ENCODE measurements at places on chromosomes 2 and 18.
A peak's percentile ranks its signal among the peaks of the same experiment; 100 is the strongest.

- DNase-seq, result no peak
Measured at GRCh38 chr2:65198737-65199136, 28.9 kb upstream of the ACTR2 start.

- DNase-seq, result peak; percentile 35
Measured at GRCh38 chr2:172806493-172806892, 70.8 kb downstream of the RAPGEF4 start.

- peak; percentile 55 for DNase-seq
Measured at GRCh38 chr2:111620281-111620680, 263.7 kb downstream of the ANAPC1 start.

GRCh38 chr2:12928197-12928774 is 211.6 kb downstream of the TRIB2 start:
- peak; percentile 11 for DNase-seq

- no peak for DNase-seq
Measured at GRCh38 chr18:34225218-34225553, 473 bp upstream of the NOL4 start.

DNA sequence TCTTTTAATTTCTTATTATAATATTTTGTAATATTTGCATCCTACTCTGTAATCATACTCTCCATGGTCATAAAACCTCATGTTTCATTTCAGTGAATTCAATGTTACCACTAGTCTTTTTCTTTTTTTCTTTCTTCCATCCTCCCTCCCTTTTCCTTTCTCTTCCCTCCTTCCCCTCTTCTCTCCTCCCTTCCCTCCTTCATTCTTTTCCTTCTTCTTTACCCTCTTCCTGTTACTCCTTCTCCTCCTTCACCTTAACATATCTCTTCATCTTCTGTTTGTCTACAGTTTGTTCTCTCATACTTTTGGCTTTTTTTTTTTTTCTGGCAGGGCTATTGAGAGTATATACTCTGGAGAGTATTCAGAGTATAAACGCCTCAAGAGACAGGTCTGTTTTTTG is 491.6 kb upstream of the ID2 start:
- DNase-seq, result no peak

DNA sequence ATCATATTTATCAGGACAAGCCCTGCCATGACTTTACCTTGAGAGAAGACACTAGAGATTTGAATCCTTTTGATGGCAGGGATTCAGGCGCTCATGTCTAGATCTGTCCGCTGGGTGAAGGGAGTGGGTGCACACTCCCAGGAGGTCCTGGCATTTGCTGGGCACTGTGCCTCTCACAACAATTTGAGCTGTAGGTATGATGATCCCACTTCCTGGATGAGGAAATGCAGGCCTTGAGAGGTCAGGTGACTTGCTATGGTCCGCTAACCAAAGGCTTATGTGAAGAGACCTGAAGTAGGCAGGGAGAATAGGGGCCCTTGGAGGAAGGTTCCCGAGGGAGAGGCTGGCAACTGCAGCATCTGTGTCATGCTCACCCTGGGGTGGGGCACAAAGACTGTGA is 206.1 kb downstream of the HAUS1 start:
- no peak for DNase-seq

DNA sequence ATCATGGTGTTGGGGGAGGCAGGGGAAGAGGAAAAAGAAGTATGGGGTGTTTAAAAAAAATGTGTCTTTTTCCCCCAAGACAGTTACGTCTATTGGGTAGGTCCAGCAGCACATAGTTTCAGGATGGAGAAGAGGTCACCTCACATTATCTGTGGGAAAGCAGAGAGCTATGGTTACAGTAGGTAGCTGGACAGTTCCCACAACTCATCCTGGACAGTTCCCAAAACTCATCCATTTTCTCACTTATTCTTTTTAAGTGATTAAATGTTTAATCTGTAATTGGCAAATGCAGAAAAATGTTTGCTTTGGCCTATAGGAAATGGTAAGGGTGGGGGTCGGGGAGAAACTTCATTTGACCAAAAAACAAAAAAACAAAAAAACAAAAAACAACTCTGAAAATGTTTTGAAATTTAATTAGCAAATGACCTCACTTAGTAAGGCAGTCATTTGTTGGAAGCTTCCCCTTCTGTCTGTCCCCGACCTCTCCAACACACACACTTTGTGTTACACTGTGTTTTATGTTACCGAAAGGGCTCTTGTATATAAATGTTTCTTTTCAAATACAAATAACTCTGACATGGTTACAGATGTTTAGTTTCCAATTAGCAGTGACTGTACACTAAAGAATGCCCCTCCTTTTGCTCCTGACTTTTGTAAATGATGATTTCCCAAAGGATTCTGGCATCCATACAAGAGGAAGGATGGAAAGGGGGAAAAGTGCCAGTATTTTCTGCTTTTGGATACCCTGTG is 173.3 kb upstream of the ZFP36L2 start:
- no peak for DNase-seq

DNA sequence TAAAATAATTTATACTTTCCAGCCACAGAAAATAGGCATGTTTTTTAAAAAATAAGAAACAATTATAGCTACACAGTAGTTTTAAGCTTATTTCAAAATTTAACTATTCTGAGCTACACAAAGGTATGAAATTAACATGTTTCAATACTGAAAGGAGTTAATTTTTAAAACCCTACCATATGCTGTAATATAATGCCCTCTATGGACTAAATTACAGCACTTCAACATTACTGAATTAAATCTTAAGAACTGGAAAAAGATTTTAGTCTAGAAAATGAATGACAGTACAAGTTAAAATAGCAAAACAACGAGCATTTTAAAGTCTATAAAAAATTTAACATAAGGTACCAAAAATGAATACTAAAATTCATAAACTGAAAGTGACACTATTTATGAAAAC is 36.3 kb downstream of the RTN4 start:
- no peak for DNase-seq

- DNase-seq, result no peak
Measured at GRCh38 chr2:33645861-33646260, 46.8 kb upstream of the FAM98A start.
